ENCODE measurements at places on chromosomes 1 and 21.

GRCh38 chr1:82785268-82785790 is 984.6 kb downstream of the ADGRL2 start:
- H3K36me3 ChIP-seq: no peaks in the 10 kb centered on the region
- H3K4me3 ChIP-seq: no peak overlapping the region
- H3K27ac ChIP-seq: no peak overlapping the region
- H3K4me1 ChIP-seq: no peaks in the 10 kb centered on the region
- no peak for DNase-seq

- peaks cover 87% of the 10 kb centered on the region for H3K36me3 ChIP-seq
- H3K4me1 ChIP-seq: peaks cover 38% of the 10 kb centered on the region
- H3K27me3 ChIP-seq: no peaks in the 10 kb centered on the region
These were observed 29.7 kb downstream of the ECE1 start for GRCh38 chr1:21260405-21261125.

DNA sequence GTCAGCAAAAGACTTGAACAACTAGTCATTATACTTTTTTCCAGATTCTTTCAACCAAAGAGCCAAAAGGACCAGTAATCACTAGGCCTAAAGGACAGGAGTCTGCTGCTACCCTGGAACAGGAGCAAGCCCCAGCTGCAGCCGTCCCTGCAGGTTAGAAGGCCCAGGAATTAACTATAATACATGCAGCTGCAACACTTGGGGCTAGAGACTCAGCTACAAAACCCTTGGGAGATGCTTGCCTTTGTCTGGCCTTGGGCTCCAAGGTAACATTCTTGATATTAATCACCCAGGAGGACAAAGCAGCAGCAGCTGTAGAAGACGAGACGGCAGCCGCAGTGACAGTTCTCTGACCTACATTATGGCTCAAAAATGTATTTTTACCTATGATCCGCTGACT is 841.2 kb upstream of the ADGRL4 start:
- no peak for DNase-seq
- no peak overlapping the region for H3K27ac ChIP-seq
- H3K4me1 ChIP-seq: no peaks in the 10 kb centered on the region
- no peaks in the 10 kb centered on the region for H3K27me3 ChIP-seq
- H3K4me3 ChIP-seq: no peak overlapping the region

DNA sequence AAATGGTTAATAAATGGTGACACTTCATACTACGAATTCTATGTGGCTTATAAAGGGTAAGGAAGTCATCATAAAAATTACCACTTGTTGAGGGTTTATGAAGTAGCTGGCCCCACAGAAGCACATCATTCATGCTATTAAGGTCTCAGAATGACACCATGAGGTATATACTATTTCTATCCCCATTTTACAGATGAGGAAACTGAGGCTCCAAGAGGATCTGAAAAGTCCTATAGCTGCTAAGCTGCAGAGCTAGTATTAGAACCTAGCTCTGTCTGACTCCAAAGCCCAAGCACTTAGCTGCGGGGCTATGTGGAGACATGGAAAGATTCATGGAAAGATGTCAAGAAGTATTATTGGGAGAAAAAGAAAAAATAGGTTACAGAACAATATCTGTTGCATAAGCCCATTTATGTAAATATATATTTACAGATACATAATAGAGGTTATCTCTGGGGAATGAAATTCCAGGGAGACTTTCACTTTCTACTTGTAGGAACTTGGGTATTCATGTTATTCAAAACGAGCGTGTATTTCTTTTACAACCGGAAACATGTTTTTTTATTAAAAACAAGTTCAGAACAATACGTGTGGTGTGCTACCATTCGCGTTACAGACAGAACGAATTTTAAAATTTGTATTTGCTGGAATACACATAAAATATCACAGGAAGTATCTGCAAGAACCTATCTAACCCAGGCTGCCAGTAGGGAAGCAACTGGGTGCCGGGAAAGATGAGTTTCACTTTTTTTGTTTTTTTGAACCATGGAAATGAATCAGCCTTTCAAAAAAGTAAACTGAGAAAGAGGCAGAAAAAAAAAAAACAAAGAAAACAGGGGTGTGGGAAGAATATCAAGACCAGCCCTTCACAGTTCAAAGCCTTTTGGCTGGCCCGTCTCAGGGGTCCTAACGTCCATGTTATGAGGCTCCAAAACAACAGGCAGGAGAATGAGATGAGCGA is 13.4 kb downstream of the SPOCD1 start:
- H3K27ac ChIP-seq: no peak overlapping the region
- DNase-seq: no peak
- H3K36me3 ChIP-seq: no peaks in the 10 kb centered on the region

GRCh38 chr1:246856371-246856770 is 75.4 kb downstream of the AHCTF1 start:
- no peak overlapping the region for H3K27ac ChIP-seq
- no peak for DNase-seq
- H3K4me1 ChIP-seq: no peaks in the 10 kb centered on the region
- H3K27me3 ChIP-seq: no peaks in the 10 kb centered on the region

- no peak overlapping the region for H3K27ac ChIP-seq
- no peak overlapping the region for H3K4me3 ChIP-seq
- DNase-seq: no peak
These were observed 4.4 kb downstream of the KCNN3 start for GRCh38 chr1:154865442-154866256.

GRCh38 chr1:90486134-90486824 is 230.8 kb downstream of the BARHL2 start:
- no peak for DNase-seq
- H3K4me3 ChIP-seq: no peak overlapping the region
- no peaks in the 10 kb centered on the region for H3K4me1 ChIP-seq

- H3K4me1 ChIP-seq: peaks cover 21% of the 10 kb centered on the region
- H3K36me3 ChIP-seq: peaks cover 95% of the 10 kb centered on the region
- no peak overlapping the region for H3K4me3 ChIP-seq
These were observed 23.9 kb downstream of the MEF2D start for GRCh38 chr1:156476501-156477298.

GRCh38 chr1:235642011-235642942 is 7.3 kb downstream of the GNG4 start:
- no peaks in the 10 kb centered on the region for H3K36me3 ChIP-seq
- peak; percentile 40 for DNase-seq
- H3K4me3 ChIP-seq: peak overlapping the region; percentile 60
- no peaks in the 10 kb centered on the region for H3K27me3 ChIP-seq
- H3K4me1 ChIP-seq: peaks cover 29% of the 10 kb centered on the region

- no peak for DNase-seq
- peaks cover 3% of the 10 kb centered on the region for H3K36me3 ChIP-seq
- no peaks in the 10 kb centered on the region for H3K27me3 ChIP-seq
- H3K4me3 ChIP-seq: no peak overlapping the region
These were observed 258.7 kb upstream of the DMRTA2 start for GRCh38 chr1:50681931-50682330.

- H3K27me3 ChIP-seq: peaks cover 50% of the 10 kb centered on the region
- no peaks in the 10 kb centered on the region for H3K36me3 ChIP-seq
- peak; percentile 69 for DNase-seq
- H3K27ac ChIP-seq: no peak overlapping the region
- H3K4me1 ChIP-seq: peaks cover 33% of the 10 kb centered on the region
- no peak overlapping the region for H3K4me3 ChIP-seq
These were observed 42.8 kb upstream of the DMBX1 start for GRCh38 chr1:46446646-46447498.

DNA sequence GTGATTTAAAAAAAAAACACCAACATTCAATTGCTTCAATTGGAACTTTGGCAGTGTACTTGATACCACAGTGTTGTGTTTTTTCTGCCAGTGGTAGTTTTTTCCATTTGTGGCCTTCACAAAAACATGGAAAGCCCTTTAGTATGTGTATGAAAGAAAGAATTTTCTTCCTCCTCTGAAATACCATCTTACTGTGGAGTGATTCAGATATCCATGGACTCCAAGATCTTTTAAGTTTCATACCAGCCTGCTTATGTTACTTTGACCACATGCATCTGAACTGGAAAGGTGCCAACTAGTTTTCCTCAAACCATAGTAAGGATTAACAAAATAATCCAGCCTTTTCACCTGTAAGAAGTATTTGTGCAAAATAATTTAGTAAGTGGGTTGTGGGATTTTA is 3.4 kb downstream of the PPP2R5A start:
- DNase-seq: no peak
- no peaks in the 10 kb centered on the region for H3K36me3 ChIP-seq
- peak overlapping the region; percentile 99 for H3K4me3 ChIP-seq
- peaks cover 35% of the 10 kb centered on the region for H3K4me1 ChIP-seq

GRCh38 chr1:246659594-246660140 is 64.5 kb upstream of the SCCPDH start:
- no peak overlapping the region for H3K4me3 ChIP-seq
- H3K4me1 ChIP-seq: no peaks in the 10 kb centered on the region
- no peak for DNase-seq
- H3K27ac ChIP-seq: no peak overlapping the region
- peaks cover 37% of the 10 kb centered on the region for H3K36me3 ChIP-seq

DNA sequence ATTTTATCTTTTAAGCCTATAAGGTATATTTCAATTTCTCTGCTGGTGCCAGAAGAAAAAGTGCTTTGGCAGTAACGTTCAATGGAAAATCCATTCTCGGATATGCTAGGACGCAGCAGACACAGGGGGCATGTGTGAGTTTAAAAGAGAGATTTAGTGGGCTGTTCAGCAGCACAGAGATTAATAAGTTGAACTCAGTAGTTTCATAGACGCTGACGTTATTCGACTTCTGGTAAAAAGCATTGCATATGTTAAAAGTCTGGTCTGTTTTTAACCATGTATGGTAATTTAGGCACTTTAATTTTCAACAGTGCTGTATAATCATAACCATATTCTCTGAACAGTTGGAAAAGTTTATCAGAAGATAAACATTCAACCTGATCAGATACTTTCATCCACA is 99.6 kb downstream of the ATP6V1G3 start:
- DNase-seq: no peak
- no peaks in the 10 kb centered on the region for H3K27me3 ChIP-seq
- no peaks in the 10 kb centered on the region for H3K4me1 ChIP-seq

DNA sequence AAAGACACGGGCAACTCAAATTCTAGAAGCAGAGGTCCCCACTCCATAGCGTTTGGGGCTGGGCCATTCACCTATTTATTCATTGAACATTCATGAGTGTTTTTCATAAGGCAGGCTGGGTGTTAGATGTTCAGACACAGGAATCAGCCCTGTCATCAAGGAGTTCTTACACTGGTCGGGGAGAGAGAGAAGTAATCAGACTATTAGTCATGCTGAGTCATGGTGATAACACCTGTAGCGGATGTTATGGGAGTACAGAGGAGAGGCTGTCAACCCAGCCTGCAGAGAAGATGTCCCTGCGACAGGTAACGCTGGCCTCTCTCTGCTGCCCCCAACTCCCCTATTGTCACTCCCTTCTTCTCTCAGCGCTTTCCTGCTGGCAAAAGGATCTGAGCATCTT is 17.2 kb downstream of the LY9 start:
- no peak for DNase-seq
- H3K4me3 ChIP-seq: no peak overlapping the region
- H3K27ac ChIP-seq: no peak overlapping the region
- H3K27me3 ChIP-seq: no peaks in the 10 kb centered on the region
- peaks cover 20% of the 10 kb centered on the region for H3K4me1 ChIP-seq

- no peaks in the 10 kb centered on the region for H3K36me3 ChIP-seq
- H3K27ac ChIP-seq: no peak overlapping the region
- DNase-seq: no peak
- H3K27me3 ChIP-seq: no peaks in the 10 kb centered on the region
- no peak overlapping the region for H3K4me3 ChIP-seq
- no peaks in the 10 kb centered on the region for H3K4me1 ChIP-seq
These were observed 53.2 kb upstream of the C1orf87 start for GRCh38 chr1:60126723-60127122.

DNA sequence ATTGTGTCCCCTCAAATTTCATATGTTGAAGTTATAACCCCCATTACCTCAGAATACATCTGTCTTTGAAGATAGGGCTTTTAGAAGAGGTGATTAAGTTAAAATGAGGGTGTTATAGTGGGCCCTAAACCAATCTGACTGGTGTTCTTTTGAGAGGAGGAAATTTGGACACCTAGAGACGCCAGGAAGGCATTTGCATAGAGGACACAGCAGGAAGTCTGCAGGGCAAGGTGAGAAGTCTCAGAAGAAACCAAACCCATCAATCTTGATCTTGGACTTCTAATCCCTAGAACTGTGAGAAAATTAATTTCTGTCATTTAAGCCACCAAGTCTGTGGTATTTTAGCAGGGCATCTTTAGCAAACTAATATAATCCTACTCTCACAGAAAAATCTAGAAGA is 13.0 kb downstream of the GOLPH3L start:
- H3K36me3 ChIP-seq: peaks cover 39% of the 10 kb centered on the region
- H3K4me1 ChIP-seq: peaks cover 10% of the 10 kb centered on the region
- DNase-seq: no peak
- H3K27ac ChIP-seq: peak overlapping the region; percentile 30
- no peak overlapping the region for H3K4me3 ChIP-seq

DNA sequence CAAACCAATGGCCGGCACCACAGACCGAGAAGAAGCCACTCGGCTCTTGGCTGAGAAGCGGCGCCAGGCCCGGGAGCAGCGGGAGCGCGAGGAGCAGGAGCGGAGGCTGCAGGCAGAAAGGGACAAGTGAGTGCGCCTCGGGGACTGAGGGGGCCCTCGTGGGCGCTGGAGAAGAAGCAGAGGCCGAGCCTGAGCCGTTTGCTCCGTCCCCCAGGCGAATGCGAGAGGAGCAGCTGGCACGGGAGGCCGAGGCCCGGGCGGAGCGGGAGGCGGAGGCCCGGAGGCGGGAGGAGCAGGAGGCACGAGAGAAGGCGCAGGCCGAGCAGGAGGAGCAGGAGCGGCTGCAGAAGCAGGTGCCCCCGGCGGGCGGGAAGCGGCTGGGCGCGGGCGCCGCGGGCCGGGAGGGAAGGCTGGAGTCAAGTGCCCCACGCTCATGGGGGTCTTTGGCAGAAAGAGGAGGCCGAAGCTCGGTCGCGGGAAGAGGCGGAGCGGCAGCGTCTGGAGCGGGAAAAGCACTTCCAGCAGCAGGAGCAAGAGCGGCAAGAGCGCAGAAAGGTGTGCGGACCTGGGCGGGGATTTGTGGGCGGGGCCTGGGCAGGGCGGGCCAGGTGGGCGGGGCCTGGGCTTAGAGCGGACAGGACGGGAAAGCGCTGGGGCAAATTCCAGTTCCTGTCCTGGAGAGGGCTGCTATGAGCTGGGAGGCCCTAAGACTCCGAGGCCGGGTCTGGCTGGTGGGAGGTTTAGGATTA is 22.7 kb downstream of the MAP7D1 start:
- H3K36me3 ChIP-seq: peaks cover 73% of the 10 kb centered on the region
- no peak for DNase-seq
- no peak overlapping the region for H3K4me3 ChIP-seq
- peaks cover 4% of the 10 kb centered on the region for H3K4me1 ChIP-seq
